Small intestine (tissue), 16 donors: ENCODE measurements at places on chromosomes 2 and 18. TPM values are rescaled to one million over a fixed set of nuclear protein-coding genes. Genes with fewer than 3 reads are reported as not detected.

Gene CDH19
- polyA plus RNA-seq = 0.27 TPM

Gene RIT2
- not detected for polyA plus RNA-seq

Gene IL1R1
- polyA plus RNA-seq = 16.1 TPM

Gene LYPD6B
- 4.4 TPM for polyA plus RNA-seq

Gene SULT1C4
- 13.3 TPM for polyA plus RNA-seq

Gene ASB18
- 0.09 TPM for polyA plus RNA-seq

DNA sequence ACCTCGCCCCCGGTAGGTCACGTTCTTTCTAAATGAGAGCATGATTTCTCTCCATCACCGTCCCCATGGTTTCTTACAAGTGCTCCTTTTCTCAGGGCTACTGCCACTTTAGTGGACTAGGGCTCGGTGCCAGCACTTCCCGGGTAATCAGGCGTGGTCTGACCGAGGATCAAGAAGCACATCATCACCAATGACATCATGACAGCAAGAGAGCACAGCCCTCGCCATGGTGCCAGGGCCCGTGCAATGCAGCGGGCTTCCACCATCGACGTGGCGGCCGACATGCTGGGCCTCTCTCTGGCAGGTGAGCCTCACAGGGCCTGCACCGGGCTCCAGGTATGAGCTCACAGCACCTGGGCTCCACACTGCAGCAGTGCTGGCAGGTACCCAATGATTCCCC is 75.2 kb downstream of the INPP4A start:
- DNase-seq = no peak
- H3K4me1 ChIP-seq = no peaks in the 10 kb centered on the region
- no peak overlapping the region for H3K27ac ChIP-seq
- H3K27me3 ChIP-seq = no peaks in the 10 kb centered on the region

GRCh38 chr2:172722481-172722880 is 13.2 kb upstream of the RAPGEF4 start:
- H3K4me1 ChIP-seq = peaks cover 3% of the 10 kb centered on the region
- H3K4me3 ChIP-seq = no peak overlapping the region
- no peaks in the 10 kb centered on the region for H3K36me3 ChIP-seq
- DNase-seq = peak; percentile 64
- H3K27me3 ChIP-seq = no peaks in the 10 kb centered on the region

- no peak for DNase-seq
- H3K27ac ChIP-seq = no peak overlapping the region
- no peaks in the 10 kb centered on the region for H3K36me3 ChIP-seq
- H3K4me1 ChIP-seq = no peaks in the 10 kb centered on the region
These were observed 91.4 kb downstream of the LDLRAD4 start for GRCh38 chr18:13309748-13310670.

- H3K4me1 ChIP-seq = no peaks in the 10 kb centered on the region
- H3K4me3 ChIP-seq = no peak overlapping the region
- DNase-seq = no peak
- H3K36me3 ChIP-seq = no peaks in the 10 kb centered on the region
These were observed 233.7 kb upstream of the HNRNPA3 start for GRCh38 chr2:176978921-176979320.

DNA sequence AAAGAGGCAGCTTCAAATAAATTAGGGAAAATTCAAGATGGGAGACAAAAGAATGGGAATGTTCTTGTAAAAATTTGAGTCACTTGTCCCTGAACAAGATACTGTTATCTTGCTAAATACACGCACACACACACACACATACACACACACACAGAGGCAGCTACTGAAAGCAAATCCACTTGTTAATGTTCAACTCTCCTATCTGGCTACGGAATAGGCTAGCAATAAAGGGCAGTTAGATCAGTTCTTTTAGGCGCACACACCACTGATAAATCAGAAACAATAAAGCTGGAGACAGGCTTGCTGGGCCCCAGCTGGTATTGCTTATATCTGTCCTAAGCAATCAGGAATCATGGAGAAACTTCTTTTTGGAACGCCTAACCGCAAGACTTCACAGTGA is 461.6 kb downstream of the BCL11A start:
- no peaks in the 10 kb centered on the region for H3K27me3 ChIP-seq
- H3K4me1 ChIP-seq = peaks cover 3% of the 10 kb centered on the region
- no peak overlapping the region for H3K4me3 ChIP-seq
- H3K36me3 ChIP-seq = no peaks in the 10 kb centered on the region
- peak overlapping the region; percentile 37 for H3K27ac ChIP-seq

DNA sequence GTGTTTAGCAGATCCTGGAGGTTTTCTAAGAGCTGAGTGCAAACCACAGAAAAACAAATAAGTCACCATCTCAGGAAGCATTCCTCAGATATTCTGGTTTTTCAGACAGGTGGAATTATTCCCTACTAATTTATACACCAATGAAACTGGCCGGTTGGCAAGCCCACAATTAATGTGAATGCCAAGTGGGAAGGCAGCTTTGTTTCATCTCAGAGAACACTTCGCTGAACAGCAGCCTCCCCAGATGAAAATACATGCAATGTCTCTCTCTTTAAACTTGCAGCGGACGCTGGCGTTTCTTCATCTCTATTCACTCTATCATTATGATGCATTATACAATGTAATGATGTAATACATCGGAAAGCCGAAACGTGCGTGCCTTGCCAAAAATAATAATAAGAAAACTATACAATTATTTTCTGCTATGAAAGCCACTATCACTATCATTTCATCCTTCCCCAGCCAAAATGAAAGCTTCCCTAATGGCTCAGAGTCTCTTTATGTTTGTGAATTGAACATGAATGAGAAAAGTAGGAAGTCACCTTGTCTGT is 649.4 kb downstream of the BCL11A start:
- H3K27ac ChIP-seq = no peak overlapping the region
- no peaks in the 10 kb centered on the region for H3K36me3 ChIP-seq
- no peaks in the 10 kb centered on the region for H3K27me3 ChIP-seq
- H3K4me3 ChIP-seq = no peak overlapping the region
- no peak for DNase-seq

DNA sequence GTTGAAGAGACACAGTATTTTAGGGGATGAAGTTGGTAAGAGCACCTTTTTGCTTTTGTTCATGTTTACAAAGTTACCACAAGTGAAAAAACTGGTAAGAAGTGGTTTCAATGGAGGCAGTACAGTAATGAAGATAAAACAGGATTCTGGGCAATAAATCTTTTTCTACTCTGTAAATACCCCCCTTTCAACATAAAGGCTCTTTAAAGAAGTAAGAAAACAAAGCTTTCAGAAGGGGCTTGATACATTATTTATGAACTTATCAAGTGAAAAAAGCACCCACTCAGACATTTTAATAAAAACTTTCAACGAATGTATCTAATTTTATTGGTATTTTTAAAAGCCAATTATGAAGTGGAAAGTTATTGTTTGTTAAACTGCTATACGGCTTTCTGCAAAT is 522.9 kb downstream of the ZEB2 start:
- H3K27me3 ChIP-seq = no peaks in the 10 kb centered on the region
- no peak overlapping the region for H3K4me3 ChIP-seq
- no peak for DNase-seq
- no peaks in the 10 kb centered on the region for H3K4me1 ChIP-seq

DNA sequence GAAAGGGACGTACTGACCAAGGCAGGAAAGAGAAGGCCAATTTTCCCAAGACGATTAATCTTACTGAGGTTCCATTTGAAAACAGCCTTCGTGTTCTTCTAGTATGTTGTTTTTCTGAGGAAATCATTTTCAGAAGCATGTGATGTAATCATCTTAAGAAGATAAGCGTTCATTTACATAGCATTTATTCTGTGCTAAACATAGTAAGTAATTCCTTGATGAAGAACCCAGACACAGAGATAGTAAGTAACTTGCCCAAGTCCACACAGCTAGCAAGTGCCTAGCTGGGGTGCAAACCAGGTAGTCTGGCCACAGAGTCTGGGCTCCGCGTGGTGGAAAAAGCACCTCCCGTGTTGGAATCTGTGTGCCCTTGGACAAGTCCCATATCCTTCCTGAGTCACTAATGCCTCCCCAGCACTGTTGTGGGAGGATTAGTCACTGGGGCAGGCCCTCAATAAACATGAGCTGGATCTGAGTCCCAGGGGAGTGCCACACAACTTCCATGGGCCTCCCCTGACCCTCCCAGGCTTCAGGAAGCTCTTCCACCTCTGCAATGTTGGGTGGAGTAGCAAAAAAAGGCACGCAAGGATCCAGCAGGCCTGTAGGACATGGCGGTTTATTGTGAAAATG is 26.9 kb upstream of the ASAP2 start:
- H3K4me1 ChIP-seq = peaks cover 5% of the 10 kb centered on the region
- H3K27ac ChIP-seq = peak overlapping the region; percentile 59
- no peaks in the 10 kb centered on the region for H3K36me3 ChIP-seq
- H3K4me3 ChIP-seq = no peak overlapping the region
- peak; percentile 79 for DNase-seq

DNA sequence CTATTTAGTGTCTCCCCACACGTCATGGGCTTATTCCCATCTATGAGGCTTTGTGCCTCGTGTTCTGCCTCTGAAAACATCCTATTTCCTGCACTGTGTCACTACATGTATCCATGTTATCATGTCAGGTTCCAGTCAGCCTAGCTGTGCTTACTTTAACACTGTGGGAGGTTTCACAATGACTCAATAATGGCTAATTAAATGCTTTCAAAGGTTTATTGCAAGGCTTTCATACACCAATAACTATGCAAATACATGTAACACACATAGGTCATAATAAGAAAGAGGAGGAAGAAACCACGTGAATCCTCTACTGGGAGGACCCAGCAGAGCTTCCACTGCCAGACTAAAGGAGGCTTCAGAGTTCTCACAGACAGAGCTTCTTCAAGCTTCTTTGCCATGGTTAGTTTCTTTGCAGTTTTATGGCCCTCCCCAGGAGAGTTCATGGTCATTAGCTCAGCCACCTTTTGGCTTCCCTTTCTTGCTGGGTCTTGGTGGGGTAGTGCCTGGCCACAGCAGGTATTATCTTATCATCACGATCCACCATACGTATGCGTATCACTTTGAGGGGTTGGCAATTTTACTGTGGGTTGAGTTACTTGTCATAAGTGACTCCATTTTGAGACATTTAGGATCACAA is 5.1 kb upstream of the COLEC12 start:
- no peaks in the 10 kb centered on the region for H3K4me1 ChIP-seq
- DNase-seq = no peak
- no peak overlapping the region for H3K27ac ChIP-seq
- H3K27me3 ChIP-seq = peaks cover 16% of the 10 kb centered on the region
- H3K36me3 ChIP-seq = no peaks in the 10 kb centered on the region
- no peak overlapping the region for H3K4me3 ChIP-seq

DNA sequence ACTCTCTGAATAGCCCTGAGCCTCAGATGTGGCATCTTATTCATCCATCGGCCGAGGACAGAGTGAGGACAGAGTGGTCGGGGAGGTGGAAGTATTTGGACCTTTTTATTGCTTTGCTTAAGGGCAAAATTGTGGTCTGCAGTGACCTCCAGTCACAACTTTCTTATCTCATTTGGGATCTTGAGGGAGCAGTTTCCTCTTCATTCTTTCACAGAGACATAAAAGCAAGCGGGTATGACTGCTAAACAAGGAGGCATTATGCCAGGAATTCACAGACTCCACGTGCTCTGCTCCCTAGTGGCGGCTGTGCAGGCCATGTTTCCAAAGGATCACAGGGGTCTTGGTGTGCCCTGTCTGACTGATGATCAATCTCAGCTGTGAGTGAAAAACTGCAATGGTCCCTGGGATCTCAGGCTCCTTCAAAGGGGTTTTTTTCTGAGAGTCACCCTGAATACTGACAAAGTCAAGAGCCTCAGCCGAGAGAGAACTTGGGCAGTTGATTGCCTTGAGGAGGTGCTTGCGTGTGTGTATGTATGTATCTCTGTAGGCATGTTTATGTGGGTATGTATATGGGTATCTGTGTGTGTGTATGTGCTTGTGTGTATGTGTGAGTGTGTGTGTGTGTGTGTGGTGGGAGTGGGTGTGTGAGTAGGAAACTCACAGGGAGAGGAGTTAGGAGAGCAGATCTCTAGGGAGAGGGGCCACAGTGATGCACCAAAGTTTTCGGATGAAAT is 47.7 kb downstream of the RAPGEF4 start:
- no peak for DNase-seq
- H3K27me3 ChIP-seq = no peaks in the 10 kb centered on the region
- no peak overlapping the region for H3K4me3 ChIP-seq
- H3K4me1 ChIP-seq = no peaks in the 10 kb centered on the region
- no peaks in the 10 kb centered on the region for H3K36me3 ChIP-seq

- no peaks in the 10 kb centered on the region for H3K36me3 ChIP-seq
- DNase-seq = no peak
- H3K4me3 ChIP-seq = no peak overlapping the region
- no peak overlapping the region for H3K27ac ChIP-seq
- H3K27me3 ChIP-seq = no peaks in the 10 kb centered on the region
- H3K4me1 ChIP-seq = no peaks in the 10 kb centered on the region
These were observed 263.2 kb upstream of the RASGRP3 start for GRCh38 chr2:33213244-33213643.

GRCh38 chr18:36175481-36175880 is 11.8 kb upstream of the MOCOS start:
- H3K27ac ChIP-seq = peak overlapping the region; percentile 64
- DNase-seq = no peak
- H3K4me3 ChIP-seq = no peak overlapping the region
- peaks cover 28% of the 10 kb centered on the region for H3K36me3 ChIP-seq
- no peaks in the 10 kb centered on the region for H3K27me3 ChIP-seq

DNA sequence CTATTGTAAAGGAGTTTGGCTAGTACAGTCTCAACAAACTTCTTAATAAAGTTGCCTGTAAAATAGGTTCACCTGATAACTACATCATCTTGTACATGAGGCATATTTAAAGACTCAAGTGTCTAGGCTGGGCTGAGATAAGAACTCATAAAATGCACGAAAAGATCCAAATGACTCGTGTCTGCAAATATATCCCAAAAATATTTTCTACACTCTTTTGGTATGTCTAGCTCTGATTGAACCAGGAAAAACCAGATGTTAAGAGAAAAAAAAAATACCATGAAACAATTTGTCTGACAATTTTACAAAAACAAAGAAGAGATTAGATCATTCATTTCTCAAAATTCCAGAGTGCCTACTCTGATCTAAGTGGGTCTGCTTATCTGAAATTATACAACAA is 166.9 kb upstream of the OSR1 start:
- no peaks in the 10 kb centered on the region for H3K27me3 ChIP-seq
- no peak overlapping the region for H3K4me3 ChIP-seq
- H3K4me1 ChIP-seq = no peaks in the 10 kb centered on the region
- no peak overlapping the region for H3K27ac ChIP-seq
- H3K36me3 ChIP-seq = no peaks in the 10 kb centered on the region

DNA sequence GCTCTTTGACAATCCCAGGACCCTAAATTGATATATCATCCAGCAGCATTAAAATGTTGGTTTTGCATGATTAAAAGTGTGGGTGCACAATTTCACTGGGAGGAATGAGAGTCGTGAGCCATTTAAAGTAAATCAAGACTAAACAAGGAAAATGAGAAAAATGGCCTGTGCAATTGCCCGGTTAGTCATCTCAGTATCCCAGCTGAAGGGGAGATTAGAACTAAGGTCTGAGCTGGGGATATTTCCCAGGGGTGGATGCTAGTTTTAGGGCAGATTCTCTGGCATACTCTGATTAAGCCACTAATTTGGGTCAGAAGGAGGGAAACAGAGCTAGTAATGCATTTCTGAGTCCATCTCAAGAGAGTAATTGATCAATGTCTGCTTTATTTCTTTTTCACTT is 177.2 kb downstream of the EN1 start:
- H3K36me3 ChIP-seq = no peaks in the 10 kb centered on the region
- no peaks in the 10 kb centered on the region for H3K4me1 ChIP-seq
- no peak overlapping the region for H3K27ac ChIP-seq
- no peak for DNase-seq
- H3K27me3 ChIP-seq = peaks cover 6% of the 10 kb centered on the region

- no peaks in the 10 kb centered on the region for H3K27me3 ChIP-seq
- H3K4me1 ChIP-seq = no peaks in the 10 kb centered on the region
- no peaks in the 10 kb centered on the region for H3K36me3 ChIP-seq
- H3K4me3 ChIP-seq = no peak overlapping the region
These were observed 73.1 kb upstream of the KCNE4 start for GRCh38 chr2:222978850-222979249.
